Heart right ventricle (tissue), 16 donors: ENCODE measurements at places on chromosomes 7 and 10. TPM values are rescaled to one million over a fixed set of nuclear protein-coding genes. Genes with fewer than 3 reads are reported as not detected.
A peak's percentile ranks its signal among the peaks of the same experiment; 100 is the strongest.

DNA sequence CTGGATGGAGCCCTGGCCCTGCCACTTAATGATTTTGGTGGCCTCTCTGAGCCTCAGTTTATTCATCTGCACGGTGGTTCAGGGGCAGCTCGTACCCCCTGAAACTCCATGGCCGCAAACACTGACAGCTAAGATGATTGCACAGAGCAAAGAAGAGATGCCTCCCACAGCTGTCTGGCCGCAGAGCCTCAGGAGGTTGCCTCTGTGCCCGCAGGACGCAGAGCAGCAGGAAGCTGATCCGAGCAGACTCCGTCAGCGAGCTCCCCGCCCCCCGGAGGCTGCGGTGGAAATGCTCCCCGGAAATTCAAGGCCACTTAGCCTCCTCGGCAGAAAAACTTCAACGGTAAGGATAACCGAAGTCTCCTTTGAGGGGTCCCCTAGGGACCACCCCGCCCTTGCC is 30.2 kb upstream of the C10orf53 start:
- DNase-seq: no peak
- H3K4me1 ChIP-seq: no peaks in the 10 kb centered on the region
- no peaks in the 10 kb centered on the region for H3K36me3 ChIP-seq
- no peak overlapping the region for H3K27ac ChIP-seq
- H3K27me3 ChIP-seq: peaks cover 79% of the 10 kb centered on the region
- no peak overlapping the region for H3K4me3 ChIP-seq

Gene AZGP1
- total RNA-seq: 141 TPM

DNA sequence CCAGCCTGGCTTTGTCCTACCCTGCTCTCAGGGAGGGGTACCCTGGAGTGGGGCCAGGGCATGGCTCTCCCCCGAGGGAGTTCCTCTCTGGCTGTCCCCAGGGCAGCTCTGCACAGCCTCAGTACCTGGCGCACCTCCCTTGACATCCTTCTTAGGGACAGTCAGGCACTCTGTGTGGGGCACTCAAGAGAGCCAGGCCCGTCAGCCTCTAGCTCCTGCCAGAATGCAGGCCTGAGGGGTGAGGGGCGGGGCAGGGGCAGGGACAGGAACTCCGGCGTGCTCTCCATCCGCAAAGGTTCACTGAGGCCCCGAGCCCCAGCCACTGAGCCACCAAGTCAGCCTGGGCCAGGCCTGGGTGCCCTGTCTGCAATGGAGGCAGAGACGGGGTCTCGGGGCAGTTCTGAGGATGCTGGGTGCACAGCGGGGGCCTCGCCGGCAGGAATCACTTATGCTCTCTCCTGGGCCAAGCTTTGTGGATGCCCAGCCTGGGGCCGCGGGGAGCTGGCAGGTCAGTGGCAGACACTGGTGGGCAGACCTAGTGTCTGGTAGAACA is 10.1 kb downstream of the LIMK1 start:
- DNase-seq: peak; percentile 37
- peak overlapping the region; percentile 83 for H3K27ac ChIP-seq
- H3K27me3 ChIP-seq: no peaks in the 10 kb centered on the region
- H3K4me3 ChIP-seq: peak overlapping the region; percentile 54

Gene CXCL12
- 54.3 TPM for total RNA-seq

DNA sequence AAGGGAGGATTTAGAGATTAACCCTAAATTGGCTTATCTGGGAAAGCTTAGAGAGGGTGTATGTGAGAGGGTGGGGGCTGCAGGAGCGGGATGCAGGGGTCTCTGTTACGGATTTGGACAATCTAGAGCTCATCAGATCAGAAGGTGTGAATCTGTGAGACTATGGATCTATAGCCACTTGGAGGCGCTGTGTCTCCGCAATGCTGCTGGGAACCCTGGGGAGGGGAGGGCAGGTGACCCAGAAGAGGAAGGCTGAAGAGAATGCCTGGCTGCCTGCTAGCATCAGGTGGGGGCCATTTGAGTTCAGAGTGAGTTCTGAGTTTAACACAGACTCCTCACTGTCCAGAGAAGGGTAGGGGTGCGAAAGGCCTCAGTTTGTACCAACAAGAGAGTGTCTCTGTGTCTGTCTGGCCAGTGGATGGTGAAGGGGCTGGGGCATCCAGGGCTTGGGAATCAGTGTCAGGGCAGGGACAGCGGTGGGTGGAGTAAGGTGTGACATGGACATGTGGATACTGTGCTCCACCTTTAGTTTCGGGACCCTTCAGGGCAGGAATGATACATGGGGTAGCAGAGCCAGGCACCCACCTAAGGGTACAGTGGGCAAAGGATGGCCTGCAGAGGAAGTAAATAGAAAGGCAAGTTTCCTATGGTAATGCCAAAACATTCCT is 187.3 kb upstream of the PRSS58 start:
- no peak overlapping the region for H3K27ac ChIP-seq
- H3K4me1 ChIP-seq: no peaks in the 10 kb centered on the region
- H3K4me3 ChIP-seq: no peak overlapping the region
- peaks cover 6% of the 10 kb centered on the region for H3K27me3 ChIP-seq

DNA sequence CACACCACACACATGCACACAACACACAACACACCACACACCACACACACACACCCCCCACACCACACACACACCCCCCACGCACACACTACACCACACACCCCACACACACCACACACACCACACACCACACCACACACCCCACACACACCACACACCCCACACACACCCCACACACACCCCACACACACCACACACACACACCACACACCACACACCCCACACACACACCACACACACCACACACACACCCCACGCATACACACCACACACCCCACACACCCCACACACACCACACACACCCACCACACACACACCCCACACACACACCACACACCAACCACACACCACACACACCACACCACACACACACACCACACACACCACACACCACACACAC is 16.4 kb downstream of the UCN3 start:
- DNase-seq: no peak
- H3K27me3 ChIP-seq: no peaks in the 10 kb centered on the region
- H3K4me3 ChIP-seq: no peak overlapping the region
- H3K27ac ChIP-seq: no peak overlapping the region

DNA sequence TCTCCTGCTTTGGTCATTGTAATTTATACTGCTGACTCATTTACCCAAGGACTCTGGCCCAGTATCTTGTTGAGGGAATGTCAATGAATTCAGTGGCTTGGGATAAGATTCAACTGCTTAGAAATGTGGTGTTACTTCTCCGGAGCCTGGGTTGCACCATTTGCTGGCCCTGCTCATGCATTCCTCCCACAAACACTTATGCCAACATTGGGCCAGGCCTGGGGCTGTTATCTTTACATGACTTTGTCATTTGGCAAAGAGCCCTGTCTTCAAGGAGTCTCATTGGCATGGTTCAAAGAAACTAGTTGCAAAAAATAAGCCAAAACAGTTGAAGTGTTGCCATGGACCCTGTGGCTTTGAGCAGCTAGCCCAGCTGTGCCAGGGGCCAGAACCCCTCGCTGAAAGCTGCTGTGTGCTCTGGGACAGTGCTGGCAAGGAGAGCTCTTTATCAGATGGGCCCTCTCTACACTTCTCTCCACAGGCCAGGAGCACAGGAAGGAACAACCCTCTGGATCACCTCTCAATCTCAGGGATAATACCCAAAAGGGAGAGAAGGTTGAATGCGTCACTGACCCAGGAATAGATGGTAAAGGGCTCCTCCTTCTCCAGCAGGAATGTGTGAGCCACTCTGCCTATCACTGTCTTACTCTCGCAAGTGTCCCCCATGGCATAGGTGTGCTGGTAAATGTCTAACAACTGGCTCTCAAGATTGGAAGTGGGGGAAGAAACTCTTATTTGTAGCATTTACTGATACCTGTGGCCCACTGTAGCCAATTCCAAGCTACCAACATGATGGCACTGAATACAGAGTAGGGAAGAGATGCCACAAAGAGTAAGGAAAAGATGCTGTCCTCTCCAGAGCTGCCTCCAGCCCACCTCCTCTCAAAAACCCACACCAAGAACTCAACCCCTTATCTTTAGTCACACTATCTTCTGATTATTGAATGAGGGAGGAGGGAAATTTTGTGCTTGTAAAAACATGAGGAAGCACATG is 23.5 kb upstream of the PDE1C start:
- peak; percentile 53 for DNase-seq
- no peaks in the 10 kb centered on the region for H3K27me3 ChIP-seq
- peaks cover 24% of the 10 kb centered on the region for H3K4me1 ChIP-seq
- H3K36me3 ChIP-seq: no peaks in the 10 kb centered on the region
- H3K27ac ChIP-seq: peak overlapping the region; percentile 57

Gene SEMA3D
- 1.3 TPM for total RNA-seq

DNA sequence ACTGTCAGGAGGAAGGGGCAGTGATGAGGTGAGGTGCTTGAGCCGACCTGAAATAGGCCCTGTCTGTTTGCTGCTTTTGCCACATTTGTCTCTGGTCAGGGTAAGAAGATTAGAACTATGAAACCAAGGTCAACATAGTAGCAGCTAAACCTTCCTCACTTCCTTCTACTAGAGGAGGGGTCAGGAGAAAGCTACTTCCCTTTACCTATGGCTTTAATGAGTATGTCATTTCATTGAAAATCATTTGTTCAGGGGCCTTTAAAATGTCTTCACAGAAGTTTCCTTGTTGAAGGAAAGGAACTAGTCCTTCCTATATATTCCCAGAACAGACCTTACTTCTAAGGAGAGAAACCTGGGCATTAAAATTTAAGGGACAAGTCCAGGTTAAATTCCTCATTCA is 19.0 kb downstream of the HYAL4 start:
- H3K27me3 ChIP-seq: no peaks in the 10 kb centered on the region
- no peak overlapping the region for H3K27ac ChIP-seq
- no peaks in the 10 kb centered on the region for H3K36me3 ChIP-seq

Gene SFTPA1
- not detected for total RNA-seq

Gene OPN1SW
- total RNA-seq: not detected

Gene ASB13
- total RNA-seq: 10.6 TPM

Gene LRRTM3
- not detected for total RNA-seq

Gene FZD1
- total RNA-seq: 36.0 TPM

DNA sequence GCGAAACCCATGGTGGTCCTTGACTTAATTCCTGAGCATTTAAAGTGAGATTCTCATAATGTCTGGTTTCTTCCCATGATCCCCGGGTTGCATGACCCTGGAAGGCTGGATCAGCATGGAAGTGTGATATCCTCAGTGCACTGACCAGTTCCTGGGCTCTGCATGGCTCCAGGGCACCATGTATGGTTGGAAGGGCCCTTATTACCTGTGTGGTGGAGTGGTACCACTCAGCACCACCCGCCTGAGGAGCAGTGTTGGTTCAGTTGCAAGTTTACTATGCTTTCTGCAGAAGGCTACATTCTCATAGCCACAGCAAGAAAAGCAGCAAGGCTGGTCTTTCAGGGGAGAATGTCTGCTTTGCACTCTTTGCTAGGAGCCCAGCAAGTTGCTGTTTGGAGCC is 325.7 kb upstream of the MKI67 start:
- H3K4me3 ChIP-seq: no peak overlapping the region
- no peak overlapping the region for H3K27ac ChIP-seq
- no peaks in the 10 kb centered on the region for H3K4me1 ChIP-seq
- H3K27me3 ChIP-seq: no peaks in the 10 kb centered on the region

Gene ADCY1
- 2.2 TPM for total RNA-seq
